ENCODE measurements at places on chromosomes 4 and X.

DNA sequence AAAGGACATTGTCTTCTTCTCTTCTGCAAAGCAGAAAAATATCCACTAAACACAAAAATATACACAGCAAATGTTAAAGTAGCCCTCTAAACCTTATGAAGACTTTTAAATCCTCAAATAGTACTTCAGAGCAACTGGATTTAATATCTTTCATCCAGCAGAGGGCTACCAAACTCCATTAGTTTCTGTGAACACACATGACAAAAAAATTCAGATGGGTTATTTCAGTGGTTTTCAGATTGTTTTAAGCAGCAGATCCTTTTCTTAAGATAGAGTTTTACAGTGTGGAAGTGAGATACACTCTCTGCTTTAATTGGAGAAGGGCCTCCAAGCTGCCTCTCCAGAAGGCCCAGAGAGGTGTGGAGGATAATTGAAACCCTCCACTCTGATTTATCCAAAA is 56.7 kb downstream of the ANK2 start:
- no peaks in the 10 kb centered on the region for H3K27me3 ChIP-seq
- DNase-seq = no peak
- no peaks in the 10 kb centered on the region for H3K4me1 ChIP-seq
- no peaks in the 10 kb centered on the region for H3K36me3 ChIP-seq
- no peak overlapping the region for H3K4me3 ChIP-seq
- no peak overlapping the region for H3K27ac ChIP-seq

GRCh38 chr4:40621592-40622512 is 7.8 kb downstream of the RBM47 start:
- H3K27me3 ChIP-seq = no peaks in the 10 kb centered on the region
- no peak overlapping the region for H3K27ac ChIP-seq
- no peaks in the 10 kb centered on the region for H3K4me1 ChIP-seq
- H3K4me3 ChIP-seq = no peak overlapping the region
- no peaks in the 10 kb centered on the region for H3K36me3 ChIP-seq

DNA sequence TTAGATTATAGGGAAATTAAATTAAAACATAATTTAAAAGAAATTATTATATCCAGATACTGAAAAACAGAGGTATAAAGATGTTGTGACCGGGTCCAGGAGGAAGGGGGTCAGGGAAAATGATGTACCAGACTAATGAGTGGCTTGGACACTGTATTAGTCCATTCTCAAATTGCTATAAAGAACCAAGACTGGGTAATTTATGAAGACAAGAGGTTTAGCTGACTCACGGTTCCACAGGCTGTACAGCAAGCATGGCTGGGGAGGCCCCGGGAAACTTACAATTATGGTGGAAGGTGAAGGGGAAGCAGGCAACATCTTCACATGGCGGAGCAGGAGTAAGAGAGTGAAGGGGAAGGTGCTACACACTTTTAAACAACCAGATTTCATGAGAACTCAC is 3.4 kb upstream of the FAM9B start:
- no peak for DNase-seq
- H3K4me3 ChIP-seq = no peak overlapping the region
- no peak overlapping the region for H3K27ac ChIP-seq
- no peaks in the 10 kb centered on the region for H3K27me3 ChIP-seq

- H3K4me3 ChIP-seq = no peak overlapping the region
- no peaks in the 10 kb centered on the region for H3K4me1 ChIP-seq
- no peak for DNase-seq
- H3K36me3 ChIP-seq = no peaks in the 10 kb centered on the region
- no peaks in the 10 kb centered on the region for H3K27me3 ChIP-seq
Measured at GRCh38 chr4:69576251-69576877, 63.1 kb downstream of the UGT2A2 start.

All from right atrium auricular region (tissue), 2 donors.